HCT116 (cell line): ENCODE measurements at places on chromosomes 5 and 9. TPM values are rescaled to one million over a fixed set of nuclear protein-coding genes. Genes with fewer than 3 reads are reported as not detected.

The PRKACG gene
- total RNA-seq = not detected

GRCh38 chr5:180640611-180640860 lies 8.9 kb downstream of the FLT4 start:
- H3K36me3 ChIP-seq = no peaks in the 10 kb centered on the region
- H3K4me1 ChIP-seq = no peaks in the 10 kb centered on the region
- H3K27ac ChIP-seq = no peak overlapping the region
- H3K4me3 ChIP-seq = no peak overlapping the region

- DNase-seq = no peak
- H3K4me1 ChIP-seq = no peaks in the 10 kb centered on the region
- H3K27me3 ChIP-seq = no peaks in the 10 kb centered on the region
- H3K36me3 ChIP-seq = no peaks in the 10 kb centered on the region
These were observed 18.1 kb downstream of the MED27 start for GRCh38 chr9:132061526-132061925.

The IFNA8 gene
- not detected for total RNA-seq

- peaks cover 4% of the 10 kb centered on the region; the same call in 1 of the 2 replicates for H3K27me3 ChIP-seq
- H3K4me3 ChIP-seq = no peak overlapping the region
- no peaks in the 10 kb centered on the region for H3K4me1 ChIP-seq
- DNase-seq = no peak
These were observed 29.4 kb upstream of the PURA start for GRCh38 chr5:140084541-140084940.
